ENCODE measurements at places on chromosomes 1 and 21. TPM values are rescaled to one million over a fixed set of nuclear protein-coding genes. Genes with fewer than 3 reads are reported as not detected.
A peak's percentile ranks its signal among the peaks of the same experiment; 100 is the strongest.

DNA sequence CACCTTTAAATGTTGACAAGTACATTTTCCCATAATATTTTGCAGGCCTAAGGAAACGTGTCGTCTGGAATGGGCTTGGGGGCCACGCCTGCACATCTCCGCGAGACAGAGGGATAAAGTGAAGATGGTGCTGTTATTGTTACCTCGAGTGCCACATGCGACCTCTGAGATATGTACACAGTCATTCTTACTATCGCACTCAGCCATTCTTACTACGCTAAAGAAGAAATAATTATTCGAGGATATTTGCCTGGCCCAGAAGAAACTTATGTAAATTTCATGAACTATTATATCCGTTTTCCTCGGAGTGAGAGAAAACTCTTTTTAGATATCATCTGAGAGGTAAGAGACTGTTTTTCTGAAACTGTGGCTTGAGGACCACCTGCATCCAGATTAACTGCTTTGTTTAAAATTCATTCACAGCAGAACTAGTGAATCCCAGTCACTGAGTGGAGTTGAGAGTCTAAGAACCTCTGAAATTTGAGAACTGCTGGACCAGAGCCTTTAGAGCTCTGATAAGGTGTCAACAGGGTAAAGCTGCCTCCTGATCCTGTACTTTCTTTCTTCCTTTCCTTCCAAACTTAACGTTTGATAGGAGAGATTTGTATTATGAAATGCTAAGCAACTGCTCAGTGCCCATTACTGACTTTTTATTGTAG lies 811 bp downstream of the EXO1 start:
- no peak for DNase-seq

- DNase-seq = no peak
Measured at GRCh38 chr1:235745503-235746136, 96.0 kb upstream of the GNG4 start.

DNA sequence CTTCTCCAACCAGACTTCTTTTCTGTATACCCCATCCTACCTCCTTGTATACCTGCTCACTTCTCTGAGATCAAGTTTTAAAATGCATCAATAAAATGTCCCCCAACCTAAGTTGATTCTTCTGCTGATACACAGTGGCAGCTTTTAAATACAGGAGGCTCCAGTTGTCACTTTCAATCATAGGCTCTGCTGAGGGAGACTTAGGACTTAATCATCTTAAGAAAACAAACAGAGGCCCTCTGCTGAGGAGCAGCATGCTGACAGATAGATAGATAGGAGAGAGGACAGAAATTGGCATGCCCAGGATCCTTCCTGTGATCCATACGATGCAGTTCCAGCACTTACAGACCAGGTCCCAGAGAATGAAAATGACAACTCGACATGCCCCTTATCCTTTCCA lies 311.0 kb upstream of the PROX1 start:
- DNase-seq = no peak

DNA sequence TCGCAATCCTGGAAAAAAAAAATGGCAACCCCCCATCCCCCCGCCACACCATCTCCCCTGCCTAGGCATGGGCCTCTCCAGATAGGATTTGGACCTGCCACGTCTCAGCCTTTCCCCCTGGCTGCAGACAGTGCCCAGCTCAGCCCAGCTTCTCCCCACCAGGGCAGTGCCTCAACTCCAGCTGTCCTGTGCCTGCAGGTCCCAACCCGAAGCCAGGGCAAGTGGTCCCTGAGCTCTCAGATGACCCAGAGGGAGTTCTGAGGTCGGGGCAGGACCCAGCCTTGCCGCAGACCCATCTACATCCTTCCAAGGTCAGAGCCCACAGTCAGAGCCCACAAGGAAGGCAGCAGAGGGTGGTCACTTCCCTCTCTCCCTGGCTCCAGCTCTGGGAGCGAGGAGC lies 86.7 kb upstream of the POU3F1 start:
- no peak for DNase-seq

Gene SFN
- total RNA-seq = not detected

Gene TSPEAR
- not detected for total RNA-seq

Gene TLCD4
- 10.6 TPM for total RNA-seq

GRCh38 chr1:157004806-157005205 lies 40.7 kb downstream of the ARHGEF11 start:
- no peak for DNase-seq

DNA sequence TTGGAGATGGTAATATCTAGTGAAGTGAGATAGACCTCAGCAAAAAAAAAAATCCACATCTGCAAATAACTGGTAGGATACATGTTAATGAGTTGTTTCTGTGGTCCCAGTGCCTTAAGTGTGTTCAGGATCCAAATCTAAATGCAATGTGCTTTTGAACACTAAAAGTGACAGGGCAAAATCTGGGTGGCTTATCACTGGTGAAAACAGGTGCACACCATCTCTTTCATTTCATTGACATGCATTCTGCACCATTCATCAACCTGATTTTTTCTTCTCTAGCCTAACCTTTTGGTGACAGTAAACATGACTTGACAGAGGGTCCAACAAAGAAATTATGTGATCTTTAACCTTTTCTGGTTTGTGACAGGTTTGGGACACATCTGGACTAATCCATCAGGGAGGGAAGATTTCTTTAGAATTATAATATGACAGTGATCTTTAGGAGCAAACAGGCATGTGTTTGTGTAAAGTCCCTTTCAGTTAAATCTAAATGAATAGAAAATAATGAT lies 201.6 kb upstream of the NEGR1 start:
- DNase-seq = no peak

Gene ZBTB8B
- total RNA-seq = 3.6 TPM

- no peak for DNase-seq
Measured at GRCh38 chr21:30605968-30606367, 5.1 kb downstream of the KRTAP22-1 start.

Gene S100B
- not detected for total RNA-seq

- DNase-seq = no peak
Measured at GRCh38 chr1:234541286-234541975, 62.5 kb upstream of the TARBP1 start.

- DNase-seq = no peak
Measured at GRCh38 chr1:162470216-162470615, 27.4 kb upstream of the UHMK1 start.

DNA sequence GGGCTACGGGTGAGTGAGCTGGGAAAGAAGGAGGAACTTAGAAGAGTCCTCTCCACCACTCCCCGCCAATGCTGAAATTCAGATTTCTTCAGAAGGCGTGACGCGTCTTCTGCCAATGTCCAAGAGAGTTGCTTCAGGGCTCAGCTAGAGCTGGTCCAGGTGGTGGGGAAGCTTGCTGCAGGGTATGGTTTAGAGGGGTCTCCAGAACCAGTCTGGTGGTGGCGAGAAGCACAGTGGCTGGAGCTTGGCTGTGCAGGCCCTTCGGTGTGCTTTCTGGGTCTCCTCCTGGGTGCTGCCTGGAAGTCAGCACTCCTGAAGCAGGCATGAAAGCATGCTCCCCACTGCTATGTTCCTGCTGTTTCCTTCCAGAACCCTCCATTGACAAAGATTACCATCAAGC lies 387.2 kb downstream of the PTPRU start:
- no peak for DNase-seq

DNA sequence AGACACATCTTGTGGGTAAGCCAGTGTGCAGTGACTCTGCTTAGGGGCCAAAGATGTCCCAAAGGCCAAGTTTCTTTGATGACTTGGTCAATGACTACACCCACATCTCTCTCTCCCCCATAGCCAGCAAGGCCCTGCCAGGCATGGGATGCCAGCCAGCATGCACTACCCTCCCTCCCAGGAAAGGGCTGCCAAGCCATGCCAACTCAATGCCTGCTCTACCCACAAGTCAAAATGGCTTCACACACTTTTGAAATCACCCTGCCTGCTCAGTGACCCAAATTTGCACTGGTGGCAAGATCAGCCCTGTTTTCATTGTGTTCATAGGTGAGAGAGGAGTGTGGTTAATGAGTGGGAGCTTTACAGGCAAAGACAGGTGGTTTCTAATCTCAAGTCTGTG lies 112.5 kb downstream of the MATN1 start:
- DNase-seq = no peak

DNA sequence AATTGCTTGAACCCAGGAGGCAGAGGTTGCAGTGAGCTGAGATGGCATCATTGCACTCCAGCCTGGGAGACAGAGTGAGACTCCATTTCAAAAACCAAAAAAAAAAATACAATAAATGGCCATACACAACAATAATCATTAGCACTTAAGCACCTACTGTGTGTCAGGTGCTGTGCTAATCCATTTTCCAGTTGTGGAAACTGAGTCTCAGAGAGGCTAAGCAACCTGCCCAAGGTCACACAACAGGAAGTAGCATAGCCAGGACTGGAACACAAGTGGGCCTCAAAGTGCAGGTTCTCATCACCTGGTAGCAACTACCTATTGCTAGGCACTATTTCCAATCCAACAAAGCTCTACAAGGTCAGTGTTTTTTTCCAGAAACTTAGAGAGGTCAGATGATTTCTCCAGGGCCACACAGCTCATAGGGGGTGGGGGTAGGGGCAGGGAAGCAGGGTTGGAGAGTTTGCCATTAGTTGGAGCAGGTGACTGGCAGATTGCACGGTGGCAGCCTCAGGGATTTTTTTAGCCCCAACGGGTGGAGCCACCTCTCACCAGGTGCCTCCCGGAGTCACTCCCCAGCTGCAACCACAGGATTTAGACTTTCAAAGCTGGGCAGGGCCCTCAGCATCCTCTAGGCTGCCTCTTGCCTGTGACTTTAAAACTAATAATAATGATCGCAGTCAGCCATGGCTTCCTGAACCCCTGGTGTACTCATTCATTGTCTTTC lies 52.5 kb upstream of the ID3 start:
- no peak for DNase-seq

Gene GPN2
- 3.5 TPM for total RNA-seq

Gene S100A7A
- not detected for total RNA-seq

GRCh38 chr1:76079475-76080227 lies 5.1 kb downstream of the ST6GALNAC3 start:
- no peak for DNase-seq

Gene PLA2G2D
- not detected for total RNA-seq

DNA sequence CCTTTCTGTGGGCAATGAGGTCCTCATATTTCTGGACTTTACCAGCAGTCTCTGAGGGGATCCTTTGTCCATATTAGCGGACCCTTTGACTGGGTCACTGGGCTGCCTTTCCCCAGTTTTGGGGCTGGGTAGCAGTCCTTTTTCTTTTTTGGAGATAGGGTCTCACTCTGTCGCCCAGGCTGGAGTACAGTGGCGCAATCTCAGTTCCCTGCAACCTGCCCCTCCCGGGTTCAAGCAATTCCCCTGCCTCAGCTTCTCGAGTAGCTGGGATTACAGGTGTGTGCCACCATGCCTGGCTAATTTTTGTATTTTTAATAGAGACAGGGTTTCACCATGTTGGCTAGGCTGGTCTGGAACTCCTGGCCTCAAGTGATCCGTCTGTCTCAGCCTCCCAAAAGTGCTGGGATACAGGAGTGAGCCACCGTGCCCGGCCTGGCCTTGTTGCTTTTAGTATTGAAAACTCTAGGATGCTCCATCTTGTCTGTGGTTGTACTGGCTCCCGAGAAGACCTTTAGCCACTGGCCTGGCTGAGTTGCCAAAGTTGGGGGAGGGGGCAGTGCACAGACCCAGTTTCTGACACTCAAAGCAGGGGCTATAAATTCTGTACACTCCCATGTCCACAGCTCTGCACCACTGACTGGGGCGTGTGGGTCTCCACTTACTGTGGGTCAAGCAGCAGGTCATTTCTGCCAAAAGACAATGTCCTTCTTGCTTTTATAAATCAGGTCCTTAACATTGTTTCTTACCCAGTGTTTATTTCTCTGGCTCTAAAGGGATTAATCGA lies 33.1 kb downstream of the MAN1C1 start:
- DNase-seq = peak; percentile 4

Measured in uterus (tissue), 4 donors.